ENCODE measurements at places on chromosomes 3 and 15.
A peak's percentile ranks its signal among the peaks of the same experiment; 100 is the strongest.

- DNase-seq: no peak
These were observed 120.3 kb upstream of the GOLGA8J start for GRCh38 chr15:29962407-29962806.

DNA sequence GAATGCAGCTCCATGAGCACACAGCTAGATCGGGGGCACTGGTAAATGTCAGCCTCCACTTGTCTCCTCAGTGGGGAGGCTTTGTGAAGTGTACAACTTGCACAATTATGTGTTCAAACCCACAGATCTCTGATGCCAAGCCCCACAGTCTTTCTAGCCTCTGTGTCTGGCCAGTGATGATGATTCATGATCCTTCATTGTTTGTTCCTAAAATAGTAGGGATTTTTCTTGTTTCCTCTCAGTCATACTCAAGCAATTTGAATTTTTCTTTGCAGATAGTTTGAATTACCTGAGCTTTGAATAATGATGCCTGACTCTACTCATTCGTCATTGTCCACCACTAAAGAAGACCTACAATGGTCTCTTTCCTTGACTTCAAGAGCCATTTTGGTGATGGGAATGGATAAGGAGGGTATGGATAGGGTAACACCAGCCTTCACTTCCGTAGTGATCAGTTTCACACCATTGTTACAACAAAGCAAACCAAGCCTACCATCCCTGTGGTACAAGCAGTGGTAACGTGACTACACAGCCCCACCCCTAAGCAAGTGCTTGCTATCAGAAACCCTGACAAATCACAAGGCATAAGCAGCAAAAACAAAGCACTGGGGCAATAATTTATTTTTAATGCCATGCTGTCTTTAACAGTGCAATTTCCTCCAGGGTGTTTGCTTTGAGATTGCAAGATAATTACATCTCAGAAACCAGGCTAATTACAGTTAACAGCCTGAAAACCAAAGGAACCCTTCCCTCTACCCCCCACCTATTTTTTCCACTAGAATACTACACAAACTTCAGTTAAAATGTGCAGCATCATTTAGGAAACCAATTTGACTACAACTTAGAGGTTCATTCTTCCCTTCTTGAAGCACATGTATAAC is 114.1 kb upstream of the PPP2R3A start:
- DNase-seq: no peak

- no peak for DNase-seq
These were observed 61.6 kb downstream of the GJD2 start for GRCh38 chr15:34693053-34693744.

- DNase-seq: no peak
These were observed 424.9 kb upstream of the ZNF385D start for GRCh38 chr3:22175947-22176346.

- no peak for DNase-seq
These were observed 56.5 kb upstream of the GOLGA6L2 start for GRCh38 chr15:23503576-23503975.

DNA sequence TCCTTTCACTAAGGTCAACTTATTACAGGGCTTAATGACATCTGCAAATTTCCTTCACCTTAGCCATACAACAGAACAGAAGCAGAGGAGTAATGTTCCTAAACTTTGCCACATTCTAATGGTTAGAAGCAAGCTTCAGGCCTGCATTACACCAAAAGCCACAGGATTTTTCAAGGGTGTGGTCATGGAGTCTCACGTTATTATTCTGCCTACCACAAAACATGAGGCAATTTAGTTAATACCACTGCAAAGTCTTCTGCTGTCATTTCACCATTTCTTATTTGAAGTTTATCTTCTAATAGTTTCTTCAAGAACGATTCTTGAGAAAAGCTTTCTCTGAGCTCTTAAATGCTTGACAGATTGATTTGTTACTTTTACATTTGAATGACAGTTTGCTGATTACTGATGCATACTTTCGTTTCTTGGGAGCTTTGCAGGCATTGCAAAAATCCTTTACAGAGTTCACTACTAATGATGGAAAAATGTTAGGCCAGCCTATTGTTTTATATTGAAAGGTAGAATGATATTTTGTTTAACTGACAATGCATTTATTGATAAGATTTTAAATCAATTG is 1257.1 kb downstream of the NSUN3 start:
- no peak for DNase-seq

DNA sequence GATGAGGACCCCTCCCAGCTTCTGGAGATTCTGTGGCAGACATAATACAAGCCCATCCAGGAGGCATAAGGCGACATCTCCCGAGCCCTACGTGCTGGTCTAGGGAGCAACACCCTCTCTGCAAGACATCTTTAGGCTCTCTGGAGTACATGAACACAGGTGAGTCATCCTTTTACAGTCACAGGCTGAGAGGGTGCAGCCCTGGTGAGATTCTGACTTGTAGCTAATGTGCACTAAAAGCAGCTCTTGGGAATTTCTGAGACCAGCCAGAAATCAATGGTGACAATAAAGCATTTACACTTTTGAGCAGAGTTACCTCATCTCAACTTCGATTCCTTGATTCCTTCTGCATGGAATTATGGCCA is 131.1 kb downstream of the XXYLT1 start:
- no peak for DNase-seq

DNA sequence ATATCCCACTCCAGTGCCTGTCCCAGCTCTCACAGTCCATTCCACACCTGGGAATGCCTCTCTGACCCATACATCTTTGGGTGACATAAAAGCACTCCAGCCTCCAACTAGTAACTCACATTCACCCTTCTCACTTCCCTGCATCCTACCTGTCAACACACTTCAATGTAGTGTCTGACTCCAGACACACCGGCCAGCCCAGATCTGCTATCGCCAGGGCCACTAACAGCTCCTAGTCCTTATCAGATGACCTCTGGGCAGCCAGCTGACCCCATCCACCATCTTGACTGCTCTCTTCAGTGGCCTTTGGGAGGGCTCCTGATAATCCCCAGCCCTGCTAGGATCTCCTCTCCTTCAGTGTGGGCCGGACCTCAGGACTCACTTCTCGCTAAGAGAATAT is 2.9 kb upstream of the MCM2 start:
- no peak for DNase-seq

GRCh38 chr15:95603802-95604201 is 726.7 kb upstream of the NR2F2 start:
- DNase-seq: no peak

GRCh38 chr3:105580296-105580965 is 213.7 kb downstream of the ALCAM start:
- no peak for DNase-seq

GRCh38 chr3:69325151-69325550 is 60.7 kb downstream of the FRMD4B start:
- no peak for DNase-seq

- no peak for DNase-seq
These were observed 128.7 kb upstream of the TLE3 start for GRCh38 chr15:70226337-70226980.

GRCh38 chr15:77642793-77643430 is 10.2 kb upstream of the LINGO1 start:
- no peak for DNase-seq

- no peak for DNase-seq
These were observed 860.0 kb upstream of the NR2F2 start for GRCh38 chr15:95470529-95470928.

DNA sequence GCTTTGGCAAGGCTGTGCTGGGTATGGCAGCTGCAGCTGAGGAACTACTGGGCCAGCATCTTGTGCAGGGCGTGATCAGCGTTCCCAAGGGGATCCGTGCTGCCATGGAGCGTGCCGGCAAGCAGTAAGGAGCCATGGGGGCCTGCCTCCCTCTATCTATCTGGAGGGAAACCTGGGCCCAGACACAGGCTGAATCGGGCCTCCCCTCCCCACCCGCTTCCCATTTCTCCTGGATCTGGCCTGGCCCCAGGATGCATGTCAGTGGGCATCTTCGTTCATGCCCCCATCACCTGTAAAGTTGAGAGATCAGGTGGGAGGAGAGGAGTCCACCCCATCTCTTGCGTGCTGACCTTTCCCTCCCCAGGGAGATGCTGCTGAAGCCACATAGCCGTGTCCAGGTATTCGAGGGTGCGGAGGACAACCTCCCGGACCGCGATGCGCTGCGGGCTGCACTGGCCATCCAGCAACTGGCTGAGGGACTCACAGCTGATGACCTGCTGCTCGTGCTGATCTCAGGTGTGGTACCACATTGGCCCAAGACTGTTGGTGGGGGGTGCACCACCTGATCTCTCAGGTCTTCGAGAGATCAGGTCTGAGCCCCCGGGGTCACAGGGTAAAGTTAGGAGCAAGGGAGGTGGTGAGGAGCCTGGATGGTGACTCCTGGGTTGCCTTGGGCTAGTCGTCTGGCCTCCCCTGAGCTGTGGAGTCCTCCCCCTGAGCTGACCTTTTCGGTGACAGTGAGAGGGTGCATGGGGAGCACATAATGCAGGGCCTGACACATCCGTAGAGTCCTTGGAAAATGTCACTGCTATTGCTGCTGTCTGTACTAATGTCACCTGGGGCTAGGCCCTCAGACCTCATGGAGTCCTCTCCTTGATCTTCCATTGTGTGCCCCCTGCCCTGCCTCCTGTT is 3.2 kb downstream of the GLYCTK start:
- no peak for DNase-seq

- DNase-seq: no peak
These were observed 22.0 kb downstream of the SLC7A14 start for GRCh38 chr3:170563712-170564423.

DNA sequence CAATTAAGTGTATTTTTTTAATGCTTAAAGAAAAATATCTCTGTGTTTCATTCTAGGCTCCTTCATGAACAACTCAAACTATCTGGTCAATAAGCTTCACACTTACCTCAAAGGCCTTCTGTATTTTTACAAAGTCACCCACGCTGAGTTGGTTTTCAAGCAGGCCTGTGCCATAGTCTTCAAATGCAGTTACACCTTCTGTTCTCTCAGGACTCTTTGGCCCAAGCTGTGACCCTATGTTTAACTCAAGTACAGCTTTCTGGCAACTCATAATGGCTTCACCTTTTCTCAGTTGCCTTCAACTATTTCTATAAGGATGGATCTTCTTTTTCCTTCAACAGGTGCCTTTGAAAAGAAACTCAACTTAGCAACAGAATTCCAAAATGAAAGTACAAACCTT is 587 bp downstream of the WDR49 start:
- no peak for DNase-seq

DNA sequence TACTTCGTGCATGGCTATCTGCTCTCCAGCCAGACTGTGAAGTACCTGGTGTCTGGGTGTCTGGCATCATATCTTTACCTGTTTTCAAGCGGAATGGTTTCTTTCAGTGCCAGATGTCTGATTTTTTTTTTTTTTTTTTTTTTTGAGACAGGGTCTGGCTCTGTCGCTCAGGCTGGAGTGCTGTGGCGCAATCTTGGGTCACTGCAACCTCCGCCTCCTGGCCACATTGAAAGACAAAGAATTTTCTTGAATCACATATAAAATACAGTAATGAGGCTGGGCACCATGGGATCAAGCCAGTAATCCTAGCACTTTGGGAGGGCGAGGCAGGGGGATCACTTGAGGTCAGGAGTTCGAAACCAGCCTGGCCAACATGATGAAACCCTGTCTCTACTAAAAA is 2.8 kb upstream of the MESP1 start:
- DNase-seq: no peak

DNA sequence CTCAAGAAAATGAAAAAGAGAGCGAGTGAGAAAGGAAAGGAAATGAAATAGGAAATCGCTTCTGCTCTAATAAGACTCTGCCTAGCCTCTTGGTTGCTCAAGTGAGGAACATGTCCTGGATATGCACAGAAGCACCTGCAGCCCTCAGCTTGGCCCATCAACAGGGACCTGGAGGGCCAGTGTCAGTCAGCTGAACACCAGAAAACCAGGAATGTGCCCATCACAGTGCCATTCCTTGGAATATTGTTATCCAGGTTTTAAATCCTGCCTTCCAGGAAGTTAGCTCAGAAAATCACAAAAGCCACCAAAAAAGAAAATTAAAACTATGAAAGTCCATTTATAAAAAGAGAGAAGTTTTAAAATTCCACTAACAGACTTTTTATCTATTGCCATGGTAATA is 173.4 kb upstream of the TPM1 start:
- no peak for DNase-seq

DNA sequence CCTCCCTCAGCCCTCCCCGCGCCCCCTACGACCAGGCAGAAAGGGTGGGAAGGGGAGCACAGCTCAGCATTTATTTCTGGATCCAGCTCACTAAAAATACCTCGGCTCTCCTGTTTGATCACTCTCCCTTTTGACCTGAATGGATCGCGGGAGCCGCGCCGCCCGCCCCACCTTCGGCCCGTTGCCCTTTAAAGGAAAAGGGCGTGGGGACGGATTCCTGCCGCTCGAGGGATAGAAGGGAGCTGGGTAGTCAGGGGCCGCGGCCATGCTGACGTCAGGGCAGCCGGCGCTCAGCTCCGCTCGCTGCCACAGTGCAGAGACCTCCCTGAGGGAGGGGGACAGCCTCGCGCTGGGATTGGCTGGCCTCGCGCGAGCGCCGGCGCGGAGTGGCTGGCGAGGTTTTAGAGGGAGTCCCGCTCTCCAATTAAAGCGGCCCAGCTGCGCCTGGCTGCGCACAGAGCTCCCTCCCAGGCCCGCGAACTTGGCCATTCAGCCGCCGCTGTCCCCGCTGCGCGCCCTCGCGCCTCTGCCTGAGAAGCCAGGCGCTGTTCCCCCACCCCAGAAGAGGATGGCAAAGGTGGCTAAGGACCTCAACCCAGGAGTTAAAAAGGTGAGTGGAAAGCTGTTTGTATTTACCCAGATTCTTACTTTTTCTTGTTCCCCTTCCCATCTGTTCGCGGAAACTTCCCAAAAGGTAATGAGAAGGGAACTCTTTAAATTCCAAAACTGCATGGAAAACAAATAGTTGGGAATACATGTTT is at the start of gene LMCD1:
Gene LMCD1, plus strand, starts transcription at position 453 of the 761 bp plus-strand sequence. Its CDS starts 116 bp downstream, at position 569.
- peak; percentile 26 for DNase-seq

- no peak for DNase-seq
These were observed 36.4 kb downstream of the UBP1 start for GRCh38 chr3:33403756-33404155.

- DNase-seq: no peak
These were observed 8.4 kb upstream of the IL1RAP start for GRCh38 chr3:190505381-190506003.

DNA sequence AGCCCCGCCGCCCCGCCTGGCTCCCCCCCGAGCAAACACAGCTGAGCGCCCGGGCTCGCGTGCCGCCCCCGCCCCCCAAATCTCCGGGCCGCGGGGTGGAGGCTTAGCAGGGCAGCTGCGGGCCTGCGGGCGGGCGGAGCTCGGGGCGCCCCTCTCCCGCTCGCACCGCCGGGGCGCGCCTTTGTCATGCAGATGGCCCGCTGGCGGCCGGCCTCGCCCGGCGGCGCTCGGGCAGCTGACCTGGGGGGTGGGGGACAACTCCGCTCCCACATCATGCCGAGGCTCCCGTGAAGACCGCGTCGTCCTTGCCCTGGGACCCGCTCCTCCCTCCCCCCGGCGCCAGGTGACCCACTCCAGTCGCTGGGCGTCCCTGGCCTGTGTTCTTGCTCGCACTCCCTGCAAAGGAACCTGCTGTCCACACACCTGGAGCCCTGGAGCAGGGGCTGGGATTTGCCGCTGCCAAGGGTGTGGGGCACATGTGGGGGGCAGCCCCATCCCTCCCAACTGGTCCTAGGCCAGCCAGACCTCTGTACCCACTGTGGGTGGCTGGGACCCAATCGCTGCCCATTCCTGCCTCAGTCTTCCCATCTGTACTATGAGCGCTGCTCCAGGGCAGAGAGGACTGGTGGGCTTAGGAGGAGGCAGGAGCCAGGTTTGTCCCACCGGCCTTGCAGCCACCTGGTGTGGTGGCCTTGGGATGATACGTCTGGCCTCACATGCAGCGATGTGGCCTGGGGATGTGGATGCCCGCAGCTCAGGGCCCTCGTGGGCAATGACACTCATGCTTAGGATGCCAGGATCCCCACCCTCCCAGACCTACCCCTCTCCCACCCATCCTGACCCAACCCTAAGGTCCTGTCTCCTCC is 33.5 kb downstream of the DNAJB8 start:
- DNase-seq: no peak
